ENCODE measurements at places on chromosomes 1 and 21.

GRCh38 chr1:223222377-223222776 lies 79.3 kb upstream of the TLR5 start:
- DNase-seq = no peak

DNA sequence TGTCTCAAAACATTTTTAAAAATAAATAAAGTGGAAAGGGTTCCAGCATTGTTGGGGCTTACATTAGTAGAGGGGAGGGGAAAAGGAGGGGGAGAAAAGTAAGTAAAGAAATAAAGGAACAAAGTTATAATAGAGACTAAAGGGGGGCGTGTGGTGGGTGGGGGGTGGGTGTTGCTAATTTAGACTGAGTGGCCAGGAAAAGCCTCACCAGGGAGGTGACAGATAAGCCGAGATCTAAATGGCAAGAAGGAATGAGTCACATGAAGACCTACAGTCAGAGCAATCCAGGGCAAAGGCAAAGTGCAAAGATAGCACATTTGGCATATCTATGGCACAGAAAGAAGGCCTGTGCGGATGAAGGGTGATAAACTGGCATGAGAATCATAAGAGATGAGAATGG lies 7.5 kb downstream of the MPL start:
- DNase-seq = no peak

DNA sequence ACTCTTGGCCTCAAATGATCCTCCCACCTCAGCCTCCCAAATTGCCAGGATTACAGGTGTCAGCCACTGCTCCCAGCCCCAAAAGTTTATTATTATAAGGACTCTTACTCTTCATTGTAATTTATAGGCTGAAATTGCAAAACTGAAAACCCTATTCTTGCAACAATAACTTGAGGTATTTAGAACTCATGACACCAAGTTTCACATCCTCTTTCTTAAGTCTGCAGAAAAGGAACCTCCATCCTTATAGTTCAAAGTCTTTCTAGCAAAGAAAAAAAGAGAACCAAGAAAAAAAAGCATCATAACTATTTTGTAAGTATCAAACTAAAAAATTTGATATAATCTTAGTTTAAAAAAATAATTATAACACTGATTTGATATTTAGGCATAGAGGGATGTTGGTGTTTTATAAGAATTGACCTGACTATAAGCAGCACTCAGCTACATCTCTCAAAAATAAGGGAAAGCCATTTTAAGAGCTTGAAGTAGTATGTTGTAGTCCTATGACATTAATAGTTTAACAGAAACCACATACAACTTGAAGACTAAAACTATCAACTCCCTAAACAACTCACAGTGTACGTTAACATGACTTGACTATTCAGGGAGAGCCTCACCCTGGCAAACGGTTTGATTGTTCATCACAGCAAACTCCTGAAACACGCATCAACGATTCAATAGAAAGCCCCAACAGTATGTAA lies 122.4 kb downstream of the AKT3 start:
- DNase-seq = no peak

- DNase-seq = no peak
These were observed 9.7 kb upstream of the ATAD3B start for GRCh38 chr1:1461721-1462317.

DNA sequence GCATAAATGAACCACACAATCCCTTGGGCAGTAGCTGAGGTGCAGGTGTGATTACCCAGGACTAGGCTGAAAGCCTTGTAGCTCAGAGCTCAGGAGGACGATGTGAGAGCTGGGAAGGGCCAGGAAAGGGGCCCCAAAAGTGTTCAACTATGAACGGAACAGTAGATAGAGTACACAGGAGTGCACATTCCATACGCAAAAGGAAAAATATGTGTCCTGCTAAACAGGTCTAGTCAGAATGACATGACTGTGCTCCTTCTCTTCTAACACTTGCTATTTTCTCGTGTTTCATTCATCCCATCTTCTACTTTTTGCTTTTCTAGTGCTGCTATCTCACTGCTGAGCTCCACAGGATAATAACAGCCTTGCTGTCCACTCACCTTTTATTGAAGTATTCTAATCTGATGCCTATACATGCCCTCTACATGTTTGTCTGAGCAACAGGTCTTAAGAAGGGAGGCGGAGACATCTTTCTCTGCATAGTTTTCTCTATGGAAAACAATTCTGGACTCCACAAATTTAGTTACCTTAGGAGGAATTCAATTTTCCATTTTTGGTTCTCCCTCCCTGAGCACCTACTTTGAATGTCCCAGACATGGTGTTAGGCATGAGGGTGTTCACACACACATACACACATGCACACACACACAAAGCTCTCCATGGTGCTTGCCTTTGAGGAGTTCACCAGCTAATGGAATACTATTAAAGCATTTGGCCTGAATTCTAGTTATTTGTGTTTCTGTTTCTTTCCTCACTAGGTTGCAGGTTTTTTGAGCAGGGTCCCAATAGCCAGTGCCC lies 3.4 kb downstream of the S100A10 start:
- no peak for DNase-seq

All from activated CD8-positive, alpha-beta memory T cell treated with anti-CD3 and anti-CD28 coated beads for 1 hour (primary cell).